Left lung (tissue), 14 donors: ENCODE measurements at places on chromosomes 7 and 10. TPM values are rescaled to one million over a fixed set of nuclear protein-coding genes. Genes with fewer than 3 reads are reported as not detected.

Gene TACC2
- 193 TPM for total RNA-seq

Gene LLCFC1
- total RNA-seq = 0.37 TPM

Gene NUPR2
- total RNA-seq = 0.99 TPM

Gene PRRT4
- total RNA-seq = 0.85 TPM

Gene KIAA1549
- total RNA-seq = 4.8 TPM

Gene MUC12
- 1.7 TPM for total RNA-seq

Gene NXPH1
- total RNA-seq = not detected

Gene ITGA8
- total RNA-seq = 25.5 TPM

Gene LIPN
- total RNA-seq = not detected

Gene PIK3CG
- total RNA-seq = 6.2 TPM

Gene EFCAB10
- 2.4 TPM for total RNA-seq

Gene SPDYE16
- not detected for total RNA-seq

Gene PLCE1
- 9.8 TPM for total RNA-seq

Gene SH2D4B
- 0.37 TPM for total RNA-seq

Gene NFKB2
- 50.2 TPM for total RNA-seq

Gene EPDR1
- 84.8 TPM for total RNA-seq

Gene UCN3
- total RNA-seq = not detected

Gene ASB10
- not detected for total RNA-seq

Gene VSTM2A
- total RNA-seq = not detected

Gene TMEM130
- total RNA-seq = 0.81 TPM

Gene KEL
- 0.96 TPM for total RNA-seq

Gene NEBL
- total RNA-seq = 65.9 TPM

Gene C10orf105
- 1.0 TPM for total RNA-seq

Gene STEAP4
- total RNA-seq = 93.0 TPM
